Fibroblast of lung (primary cell): ENCODE measurements at places on chromosomes 5 and 9. TPM values are rescaled to one million over a fixed set of nuclear protein-coding genes. Genes with fewer than 3 reads are reported as not detected.

The FIBCD1 gene
- 7.3 and 9.8 TPM in 2 replicates for total RNA-seq

The NSG2 gene
- not detected in 2 replicates for total RNA-seq

The FGF10 gene
- 110 and 154 TPM in 2 replicates for total RNA-seq

The PCDHGC5 gene
- 1.3 and 2.6 TPM in 2 replicates for total RNA-seq

DNA sequence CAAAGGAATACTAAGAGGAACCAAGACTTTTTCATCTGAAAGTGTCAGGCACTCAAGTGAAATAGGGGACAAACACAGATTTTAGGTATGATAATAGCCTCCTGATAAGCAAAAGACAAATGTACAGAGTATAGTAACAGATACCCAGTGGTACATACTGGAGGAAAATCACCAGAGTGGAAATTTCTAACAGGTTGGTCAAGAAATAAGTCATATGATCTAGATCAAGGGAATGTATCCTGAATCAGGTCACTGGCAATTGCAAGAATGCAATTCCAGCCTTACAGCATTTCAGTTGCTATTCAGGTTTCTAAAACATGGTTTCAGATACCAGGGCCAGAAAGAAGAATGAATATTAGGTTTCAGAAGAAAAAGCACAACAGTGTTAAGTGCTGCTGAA is 82.2 kb upstream of the SLCO6A1 start:
- no peak for DNase-seq

DNA sequence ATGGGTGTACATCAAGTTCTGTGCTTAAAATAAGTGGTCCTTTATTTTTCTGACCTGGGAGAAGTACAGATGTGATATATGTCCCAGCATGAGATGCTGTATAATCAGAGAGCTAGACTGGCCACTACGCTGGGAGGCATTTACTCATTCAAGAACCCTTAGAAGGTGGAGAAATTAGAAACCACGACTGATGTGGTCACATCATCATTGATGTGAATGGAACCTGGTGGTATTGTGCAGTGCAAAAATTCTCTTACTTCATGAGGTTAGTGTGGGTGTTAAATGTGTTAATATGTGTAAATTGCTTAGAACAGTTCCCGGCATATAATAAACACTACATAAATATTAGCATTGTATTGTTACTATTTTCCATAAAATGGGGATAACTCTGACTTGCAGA is 69.5 kb upstream of the CKMT2 start:
- no peak for DNase-seq

DNA sequence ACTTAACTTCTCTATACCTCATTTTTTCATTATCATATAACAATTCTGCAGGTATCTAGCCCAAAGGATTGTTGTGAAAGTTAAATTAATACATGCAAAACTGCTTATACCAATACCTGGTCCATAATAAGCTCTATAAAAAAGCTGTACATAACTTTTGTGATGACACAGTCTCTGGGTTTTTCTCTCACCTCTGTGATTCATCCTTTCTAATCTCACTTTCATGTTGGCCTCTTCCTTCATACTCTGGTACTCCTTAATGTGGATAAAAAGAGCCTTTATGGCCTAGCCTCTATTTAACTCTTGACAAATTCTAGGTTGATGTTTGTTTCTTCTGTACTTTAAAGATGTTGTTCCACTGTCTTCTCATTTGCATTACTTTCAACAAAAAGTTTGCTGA is 162.9 kb upstream of the ACOT12 start:
- DNase-seq = no peak

DNA sequence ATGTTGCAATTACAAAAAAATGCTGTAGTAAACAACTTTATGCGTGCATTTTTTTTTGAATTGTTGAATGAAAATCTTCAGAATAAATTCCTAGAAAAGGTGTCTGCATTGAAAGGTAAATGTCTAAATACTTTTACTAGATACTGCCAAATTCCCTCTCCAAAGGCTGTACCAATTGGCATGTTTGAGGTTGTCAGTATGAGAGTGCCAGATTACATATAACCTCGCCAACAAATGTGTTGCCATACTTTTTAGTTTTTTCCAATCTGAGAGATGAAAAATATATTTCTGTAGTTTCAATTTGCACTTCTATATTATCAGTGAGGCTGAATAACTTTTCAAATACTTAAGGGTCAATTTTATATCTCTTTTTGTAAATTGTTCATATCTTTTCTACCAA is 261.5 kb upstream of the TARS1 start:
- DNase-seq = no peak

GRCh38 chr5:181039471-181039870 is 595 bp upstream of the BTNL9 start:
- no peak for DNase-seq
